ENCODE measurements at places on chromosomes 4 and X. TPM values are rescaled to one million over a fixed set of nuclear protein-coding genes. Genes with fewer than 3 reads are reported as not detected.

DNA sequence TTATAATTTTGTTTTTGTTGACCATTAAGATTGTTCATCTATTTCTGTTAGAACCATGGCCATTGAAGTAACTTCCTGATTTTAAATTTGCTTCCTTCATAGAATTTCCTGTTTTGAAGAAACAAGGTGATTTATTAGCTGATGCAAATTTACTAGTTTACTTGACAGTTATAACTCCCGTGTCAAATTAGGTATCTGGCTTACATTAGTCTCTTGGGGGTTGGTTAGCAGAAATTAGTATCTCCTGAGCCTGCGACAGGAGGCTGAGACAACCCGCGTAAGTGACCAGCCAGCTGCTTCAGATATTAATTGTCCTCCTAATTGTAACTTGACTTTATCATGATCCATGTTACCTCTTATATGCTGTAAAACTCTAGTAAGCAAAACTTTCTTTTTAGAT, 154.3 kb downstream of the CFAP299 start:
- no peak for DNase-seq

RTL3 gene
- total RNA-seq: not detected

CNGA1 gene
- total RNA-seq: 0.18 TPM

GRCh38 chr4:9979101-9979701, 42.1 kb downstream of the SLC2A9 start:
- DNase-seq: peak; percentile 47

DNA sequence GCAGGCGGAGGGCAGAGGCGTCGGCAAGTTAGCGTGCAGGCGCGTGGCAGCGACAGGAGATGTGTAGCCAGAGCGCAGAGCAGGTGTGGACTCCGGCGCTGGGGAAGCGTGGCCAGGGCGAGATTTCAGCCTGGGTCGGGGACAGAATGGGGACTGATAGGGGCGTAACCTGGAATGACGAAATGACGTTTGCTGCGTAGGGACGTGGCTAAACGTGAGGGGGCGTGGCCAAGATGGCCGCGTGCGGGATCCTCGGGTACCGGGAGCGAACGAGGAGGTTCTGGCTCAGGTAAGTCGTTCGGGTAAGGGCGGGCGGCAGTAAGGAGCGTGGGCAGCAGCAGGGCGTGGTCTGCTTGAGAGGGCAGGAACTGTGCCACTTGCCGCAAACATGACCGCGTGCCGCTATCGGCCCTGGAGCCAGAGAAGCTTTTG, 10.9 kb upstream of the CLTRN start:
- DNase-seq: peak; percentile 90
